Stimulated activated CD4-positive, alpha-beta T cell treated with anti-CD3 and anti-CD28 coated beads, Interleukin-1b, Interleukin-23, amount 100 ng/mL, for 1 hour (primary cell): ENCODE measurements at places on chromosomes 16 and 17.

GRCh38 chr17:58991718-58992331, 114.9 kb downstream of the TRIM37 start:
- no peak for DNase-seq

DNA sequence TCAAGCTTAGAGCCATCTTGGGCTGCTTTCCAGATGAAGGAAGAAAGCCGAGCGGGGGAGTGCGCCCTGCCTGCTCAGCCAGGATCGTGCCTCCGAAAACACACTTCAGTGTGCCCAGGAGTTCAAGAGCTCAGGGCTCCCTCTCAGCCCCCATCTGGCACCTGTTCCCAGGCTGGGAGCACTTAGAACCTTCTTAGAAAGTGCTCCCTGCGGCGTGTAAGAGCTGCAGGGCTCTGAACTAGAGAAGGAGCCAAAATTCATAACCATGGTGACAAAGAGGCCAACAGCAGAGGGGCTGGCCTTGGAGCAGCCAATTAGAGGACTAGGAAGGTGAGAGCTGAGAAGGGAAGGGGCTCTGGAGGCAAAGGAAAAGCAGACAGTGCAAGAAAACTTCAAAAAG, 59.0 kb upstream of the TNRC6C start:
- no peak for DNase-seq

DNA sequence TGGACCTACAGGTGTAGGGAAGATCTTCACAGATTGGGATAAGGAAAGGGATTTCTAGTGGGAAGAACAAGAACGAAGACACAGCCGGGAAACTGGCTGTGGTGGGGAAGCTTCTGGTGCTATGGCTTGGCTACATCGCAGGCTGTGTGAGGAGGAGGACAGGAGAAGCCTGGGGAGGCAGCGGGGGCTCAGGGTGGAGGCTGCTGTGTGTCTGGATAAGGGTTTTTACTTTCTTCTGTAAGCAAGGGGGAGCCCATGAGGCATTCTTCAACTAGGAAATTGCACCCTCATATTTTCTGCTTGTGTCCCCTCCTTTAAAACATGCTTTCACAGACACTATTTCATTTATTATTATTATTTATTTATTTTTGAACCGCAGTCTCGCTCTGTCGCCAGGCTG, 2.9 kb upstream of the RHBDF2 start:
- DNase-seq: no peak

GRCh38 chr16:81409016-81409556, 35.5 kb upstream of the CMIP start:
- DNase-seq: no peak
